ENCODE measurements at places on chromosomes 2 and 18.

DNA sequence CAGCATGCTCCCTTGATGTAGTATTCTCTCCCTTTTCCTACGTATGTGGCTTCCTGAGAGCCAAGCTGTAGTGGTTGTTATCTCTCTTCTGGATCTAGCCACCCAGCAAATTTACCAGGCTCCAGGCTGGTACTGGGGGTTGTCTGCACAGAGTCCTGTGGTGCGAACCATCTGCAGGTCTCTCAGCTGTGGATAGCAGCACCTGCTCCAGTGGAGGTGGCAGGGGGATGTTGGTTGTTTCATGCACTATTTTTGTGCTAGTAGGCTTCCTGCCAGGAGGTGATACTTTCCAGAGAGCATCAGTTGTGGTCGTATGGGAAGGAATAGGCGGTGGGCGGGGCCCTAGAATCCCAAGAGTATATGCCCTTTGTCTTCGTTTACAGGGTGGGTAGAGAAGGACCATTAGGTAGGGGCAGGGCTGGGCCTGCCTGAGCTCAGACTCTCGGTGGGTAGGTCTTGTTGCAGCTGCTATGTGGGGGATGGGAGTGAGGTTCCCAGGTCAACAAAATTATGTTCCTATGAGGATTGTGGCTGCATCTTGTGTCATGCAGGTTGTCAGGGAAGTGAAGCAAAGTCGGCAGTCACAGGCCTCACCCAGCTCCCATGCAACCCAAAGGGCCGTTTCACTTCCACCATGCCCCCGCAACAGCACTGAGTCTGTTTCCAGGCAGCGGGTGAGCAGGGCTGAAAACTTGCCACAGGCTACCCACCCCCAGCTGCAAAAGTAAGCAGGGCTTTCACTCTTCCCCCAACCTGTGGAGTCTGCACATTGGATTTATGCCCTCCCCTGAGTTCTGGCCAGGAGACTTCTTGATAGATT lies 1139.5 kb downstream of the BCL11A start:
- DNase-seq = no peak

DNA sequence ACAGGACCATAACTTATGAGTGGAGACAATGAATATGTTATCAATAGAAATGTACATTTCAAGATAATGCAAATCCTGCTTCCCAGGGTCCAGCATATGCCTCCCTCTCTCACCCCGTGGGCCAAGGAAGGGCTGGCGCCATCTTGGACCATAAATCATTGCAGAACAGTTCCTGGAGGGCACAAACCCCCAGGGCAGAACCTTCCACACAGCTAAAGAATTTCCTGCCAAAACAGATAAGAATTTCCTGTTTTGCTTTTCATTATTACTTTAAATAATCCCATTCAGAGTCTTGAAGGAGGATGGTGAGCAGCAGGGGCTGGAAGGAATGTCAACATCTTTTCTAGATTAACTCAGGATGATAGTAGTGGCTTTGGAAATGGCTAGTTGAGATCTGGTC lies 53.7 kb downstream of the EHD3 start:
- no peak for DNase-seq

DNA sequence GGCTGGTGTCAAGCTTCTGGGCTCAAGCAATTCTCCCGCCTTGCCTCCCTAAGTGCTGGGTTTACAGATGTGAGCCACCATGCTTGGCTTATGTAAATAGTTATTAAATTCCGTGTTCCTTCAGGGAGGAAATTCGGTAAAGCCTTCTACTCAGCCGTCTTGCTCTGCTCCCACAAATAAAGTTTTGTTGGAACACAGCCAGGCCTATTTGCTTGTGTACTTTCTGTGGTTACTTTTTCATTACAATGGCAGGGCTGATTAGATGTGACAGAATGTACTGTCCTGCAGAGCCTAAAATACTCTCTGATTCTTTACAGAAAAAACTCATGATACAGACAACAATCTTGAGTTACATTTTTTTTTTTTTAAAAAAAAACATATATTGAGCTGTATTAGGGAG lies 68.8 kb upstream of the TACR1 start:
- no peak for DNase-seq

- peak; percentile 22 for DNase-seq
Observed at GRCh38 chr2:120312860-120313694, 32.9 kb upstream of the INHBB start.

DNA sequence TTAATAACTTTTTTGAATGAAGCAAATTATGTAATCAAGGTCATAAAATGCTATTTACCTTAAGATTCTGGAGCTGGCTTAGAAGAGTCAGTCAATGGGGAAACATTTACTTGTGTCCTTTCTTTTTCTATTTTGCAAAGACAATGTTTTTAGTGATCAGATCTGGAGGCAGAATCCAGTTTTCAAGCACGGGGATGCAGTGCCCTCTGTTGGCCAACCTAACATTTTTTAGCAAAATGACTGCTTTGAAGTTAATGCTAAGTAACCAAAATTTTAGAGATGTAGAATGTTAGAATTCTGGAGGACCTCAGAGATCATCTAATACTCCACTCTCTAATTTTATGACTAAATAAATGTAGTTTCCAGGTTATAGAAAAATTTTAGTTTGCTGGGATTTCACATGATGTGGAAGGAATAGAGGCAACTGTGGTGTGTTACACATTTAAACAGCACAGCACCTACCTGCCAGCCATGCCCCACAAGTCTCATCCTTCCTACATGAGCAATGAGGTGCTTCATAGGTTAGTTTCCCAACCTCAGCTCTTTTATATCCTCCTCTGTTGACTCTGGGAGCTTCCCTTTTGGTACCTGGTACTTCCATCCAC lies 23.6 kb upstream of the SLC9A4 start:
- DNase-seq = no peak

DNA sequence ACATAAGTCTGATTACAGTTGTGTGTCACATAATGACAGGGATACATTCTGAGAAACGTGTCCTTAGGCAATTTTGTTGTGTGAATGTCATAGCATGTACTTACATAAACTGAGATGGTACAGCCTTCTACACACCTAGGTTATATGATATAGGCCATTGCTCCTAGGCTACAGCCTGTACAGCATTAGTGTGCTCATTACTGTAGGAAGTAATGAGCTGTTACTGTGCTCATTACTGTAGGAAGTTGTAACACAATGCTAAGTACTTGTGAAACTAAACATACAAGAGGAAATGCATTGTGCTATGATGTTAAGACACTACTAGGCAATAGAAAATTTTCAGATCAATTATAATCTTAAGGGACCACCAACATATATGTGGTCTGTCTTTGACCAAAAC lies 72.8 kb downstream of the UPP2 start:
- no peak for DNase-seq

DNA sequence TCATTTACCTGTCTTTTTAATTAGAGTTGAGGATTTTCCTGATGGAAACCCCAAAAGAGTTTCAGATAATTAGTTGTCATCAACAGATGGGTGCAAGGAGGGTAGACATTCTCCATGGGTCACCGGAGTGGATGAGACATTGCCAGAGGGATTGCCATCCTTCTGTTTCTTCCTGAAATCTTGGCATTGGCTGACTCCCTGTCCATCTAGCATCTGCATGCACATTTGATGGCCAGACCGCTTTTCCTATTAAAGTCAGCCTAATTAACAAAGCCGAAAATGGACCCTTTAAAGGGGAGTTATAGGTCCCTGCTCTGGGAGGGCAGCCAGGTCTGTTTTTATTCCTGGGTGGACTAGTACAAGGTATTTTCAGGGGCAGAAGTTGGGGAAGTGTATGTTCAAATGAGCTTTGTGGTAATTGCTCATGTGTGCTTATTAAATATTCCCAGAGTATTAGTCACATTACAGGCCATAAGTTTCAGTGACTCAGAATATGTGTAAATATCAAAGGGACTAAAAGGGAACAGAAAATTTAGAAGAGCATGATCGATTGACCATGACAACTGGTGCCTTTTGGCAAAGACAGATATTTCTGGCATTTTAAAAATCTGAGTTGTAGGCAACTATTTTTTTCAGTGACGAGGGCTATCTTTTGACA lies 209.8 kb downstream of the PHLPP1 start:
- DNase-seq = no peak

GRCh38 chr2:107932488-107932887 lies 53.8 kb upstream of the SLC5A7 start:
- DNase-seq = no peak

GRCh38 chr2:38167968-38168350 lies 92.0 kb upstream of the CYP1B1 start:
- no peak for DNase-seq

DNA sequence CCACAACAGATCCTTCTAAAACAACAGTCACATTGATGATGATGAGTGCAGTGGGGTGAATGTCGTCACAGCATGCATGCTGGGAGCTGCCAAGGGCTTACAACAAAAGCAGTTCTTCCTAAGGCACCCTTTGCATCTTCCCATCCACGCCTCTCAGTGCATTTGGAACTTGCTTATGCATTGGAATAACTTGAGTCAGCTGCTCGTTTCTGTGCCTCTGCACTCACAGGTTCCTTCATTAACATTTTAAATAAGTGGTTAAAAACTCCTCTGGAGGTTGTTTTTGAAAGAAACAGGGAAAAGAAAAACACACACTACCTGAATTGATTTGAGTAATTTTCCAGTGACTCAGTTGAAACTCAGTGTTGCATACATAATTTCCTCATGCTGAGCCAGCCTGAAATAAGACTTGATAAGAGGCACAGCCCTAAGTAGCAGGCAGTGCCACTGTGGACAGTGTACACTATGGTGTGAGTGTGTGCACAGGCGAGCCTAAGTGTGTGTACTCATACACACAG lies 46.8 kb upstream of the TRIM43B start:
- no peak for DNase-seq

- peak; percentile 55 for DNase-seq
Observed at GRCh38 chr2:197286805-197287595, 23.6 kb downstream of the ANKRD44 start.

- no peak for DNase-seq
Observed at GRCh38 chr2:161976295-161976694, 97.7 kb downstream of the DPP4 start.

GRCh38 chr2:39837856-39838453 lies 58.9 kb upstream of the THUMPD2 start:
- DNase-seq = no peak

- peak; percentile 44 for DNase-seq
Observed at GRCh38 chr2:181393472-181393871, 63.7 kb upstream of the ITGA4 start.

- DNase-seq = no peak
Observed at GRCh38 chr18:50696929-50697328, 122.9 kb downstream of the MRO start.

GRCh38 chr2:37323176-37323780 lies 1.4 kb downstream of the PRKD3 start:
- no peak for DNase-seq

DNA sequence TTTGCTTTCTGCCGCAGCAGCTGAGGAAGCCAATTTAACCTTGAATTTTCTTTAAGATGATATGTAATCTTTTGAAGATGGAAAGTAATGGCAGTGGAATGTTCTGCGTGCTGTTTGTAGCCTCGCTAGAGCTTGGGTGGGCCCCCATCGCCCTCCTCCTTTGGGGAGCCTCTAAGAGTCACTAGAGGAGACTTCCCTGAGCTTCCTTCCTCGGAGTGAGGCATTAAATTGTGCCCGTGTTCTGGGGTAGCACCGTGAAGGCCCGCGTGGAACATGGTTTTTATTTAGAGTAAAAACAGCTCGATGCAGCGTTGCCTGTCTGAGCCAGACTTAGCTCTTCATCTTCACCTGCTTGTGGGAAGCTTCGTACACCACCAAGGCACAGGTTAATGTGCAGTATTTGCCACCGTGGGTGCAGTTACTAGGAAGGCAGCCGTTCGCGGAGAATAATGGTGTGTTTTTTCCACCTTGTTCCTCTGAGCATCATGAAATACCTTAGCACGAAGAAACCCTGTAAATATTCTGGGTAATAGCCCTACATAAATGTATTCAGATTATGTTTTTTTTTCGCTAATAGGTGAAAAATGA lies 38.5 kb downstream of the NCK2 start:
- no peak for DNase-seq

GRCh38 chr18:13464432-13465123 lies 246.0 kb downstream of the LDLRAD4 start:
- no peak for DNase-seq

GRCh38 chr2:235833971-235834620 lies 334.1 kb downstream of the GBX2 start:
- no peak for DNase-seq

DNA sequence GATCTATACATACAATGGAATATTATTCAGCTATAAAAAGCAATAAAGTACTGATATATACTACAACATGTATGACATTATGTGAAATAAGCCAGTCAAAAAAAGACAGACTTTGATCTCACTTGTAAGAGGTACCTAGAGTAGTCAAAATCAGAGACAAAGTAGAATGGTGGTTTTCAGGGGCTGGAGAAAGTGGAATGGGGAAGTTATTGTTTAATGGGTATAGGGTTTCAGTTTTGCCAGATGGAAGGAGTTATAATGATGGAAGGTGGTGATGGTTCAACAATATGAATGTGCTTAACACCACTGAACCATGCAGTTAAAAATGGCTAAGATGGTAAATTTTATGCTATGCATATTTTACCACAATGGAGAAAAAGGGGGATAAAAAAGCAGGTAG lies 6.3 kb downstream of the COBLL1 start:
- no peak for DNase-seq

DNA sequence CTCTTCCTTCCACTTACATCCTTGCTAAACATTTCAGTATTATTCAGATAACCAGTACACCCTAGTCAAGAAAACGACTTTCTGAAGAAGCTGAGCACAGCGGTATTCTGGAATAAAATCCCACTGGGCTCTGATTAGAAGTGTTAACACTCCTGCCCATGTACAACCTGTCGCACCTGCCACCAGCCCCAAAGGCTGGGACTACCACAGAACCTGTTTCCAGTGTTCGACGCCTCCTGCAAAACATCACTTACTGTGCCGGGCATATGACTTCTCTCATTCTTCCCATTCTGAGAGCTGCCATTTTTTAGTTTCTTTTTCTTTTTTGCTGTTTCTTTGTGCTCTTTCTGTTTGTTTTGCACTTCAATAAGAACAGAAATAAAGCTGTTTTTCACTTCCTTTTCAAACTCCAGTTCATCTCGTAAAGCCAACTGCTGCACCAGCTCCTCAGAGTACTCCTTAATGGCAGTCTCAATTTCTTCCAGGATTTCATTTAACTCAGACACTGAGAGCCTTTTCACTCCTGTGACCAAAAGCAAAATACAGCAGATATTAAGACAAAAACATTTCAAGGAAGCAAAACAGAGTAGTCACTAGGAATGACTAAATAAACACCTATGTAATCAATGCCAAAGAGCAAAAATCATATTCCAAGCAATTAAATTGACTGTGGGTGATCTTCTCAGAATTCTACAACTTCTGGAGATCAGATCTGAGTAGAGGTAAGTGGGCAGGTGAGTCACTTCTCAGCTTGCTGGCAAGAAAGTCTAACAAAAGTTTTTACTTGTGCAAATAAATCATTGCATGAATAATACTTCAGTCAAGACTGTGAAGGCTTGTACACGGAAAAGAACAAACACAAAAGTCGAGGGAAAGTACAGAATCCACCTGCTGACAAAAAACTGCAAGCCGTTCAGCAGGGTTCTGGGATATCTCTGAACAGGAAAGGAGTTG lies 19.3 kb downstream of the FEZ2 start:
- DNase-seq = no peak

DNA sequence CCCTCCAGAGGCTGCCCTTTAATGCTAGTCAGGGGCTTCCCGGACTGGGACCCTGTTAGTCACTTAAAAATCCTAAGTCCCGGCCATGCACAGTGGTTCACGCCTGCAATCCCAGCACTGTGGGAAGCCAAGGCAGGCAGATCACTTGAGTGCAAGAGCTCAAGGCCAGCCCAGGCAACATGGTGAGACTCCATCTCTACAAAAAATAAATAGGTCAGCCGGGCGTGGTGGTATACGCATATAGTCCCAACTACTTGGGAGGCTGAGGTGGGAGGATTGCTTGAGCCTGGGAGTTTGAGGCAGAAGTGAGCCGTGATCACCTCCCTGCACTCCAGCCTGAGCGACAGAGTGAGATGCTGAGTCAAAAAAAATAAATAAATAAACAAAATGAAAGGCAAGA lies 17.2 kb upstream of the KCNG2 start:
- no peak for DNase-seq
